Brain microvascular endothelial cell (primary cell): ENCODE measurements at places on chromosomes 7 and 10.

- DNase-seq = no peak
Measured at GRCh38 chr7:159229683-159230475, 85.2 kb upstream of the VIPR2 start.

- DNase-seq = no peak
Measured at GRCh38 chr7:5284304-5285281, 1.9 kb downstream of the SLC29A4 start.

DNA sequence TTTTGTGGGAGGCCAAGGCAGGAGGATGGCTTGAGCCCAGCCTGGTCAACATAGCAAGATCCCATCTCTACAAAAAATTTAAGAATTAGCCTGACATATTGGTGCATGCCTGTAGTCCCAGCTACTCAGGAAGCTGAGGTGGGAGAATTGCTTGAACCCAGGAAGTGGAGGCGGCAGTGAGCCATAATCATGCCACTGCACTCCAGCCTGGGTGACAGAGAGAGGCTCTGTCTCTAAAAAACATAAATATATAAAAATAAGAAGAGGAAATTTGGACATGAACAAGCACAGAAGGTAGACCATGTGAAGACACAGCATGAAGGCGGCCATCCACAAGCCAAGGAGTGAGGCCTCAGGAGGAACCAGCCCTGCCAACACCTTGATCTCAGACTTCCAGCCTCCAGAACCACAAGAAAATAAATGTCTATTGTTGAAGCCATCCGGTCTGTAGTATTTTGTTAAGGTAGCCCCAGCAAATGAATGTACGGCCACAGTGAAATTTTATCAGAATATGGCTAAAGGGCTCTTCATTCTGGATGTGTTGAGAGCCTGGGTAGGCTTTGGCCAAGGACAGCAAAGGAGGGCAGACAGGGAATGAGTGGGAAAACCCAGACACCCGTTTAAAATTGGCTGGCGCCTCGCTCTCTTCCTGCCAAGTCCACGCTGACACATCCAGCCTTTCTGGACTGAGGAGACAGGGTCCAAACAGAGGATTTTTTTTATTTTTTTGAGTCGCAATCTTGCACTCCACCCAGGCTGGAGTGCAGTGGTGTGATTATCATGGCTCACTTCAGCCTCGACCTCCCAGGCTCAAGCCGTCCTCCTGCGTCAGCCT is 12.9 kb upstream of the GRID2IP start:
- no peak for DNase-seq

GRCh38 chr10:124138195-124138882 is 44.9 kb upstream of the CHST15 start:
- no peak for DNase-seq

GRCh38 chr10:86291616-86292340 is 74.8 kb downstream of the GRID1 start:
- DNase-seq = no peak

GRCh38 chr10:42960991-42961795 is 115.7 kb upstream of the RET start:
- DNase-seq = no peak

- DNase-seq = no peak
Measured at GRCh38 chr7:13849163-13849892, 140.1 kb downstream of the ETV1 start.

- no peak for DNase-seq
Measured at GRCh38 chr7:15684871-15685270, 1.6 kb downstream of the MEOX2 start.

DNA sequence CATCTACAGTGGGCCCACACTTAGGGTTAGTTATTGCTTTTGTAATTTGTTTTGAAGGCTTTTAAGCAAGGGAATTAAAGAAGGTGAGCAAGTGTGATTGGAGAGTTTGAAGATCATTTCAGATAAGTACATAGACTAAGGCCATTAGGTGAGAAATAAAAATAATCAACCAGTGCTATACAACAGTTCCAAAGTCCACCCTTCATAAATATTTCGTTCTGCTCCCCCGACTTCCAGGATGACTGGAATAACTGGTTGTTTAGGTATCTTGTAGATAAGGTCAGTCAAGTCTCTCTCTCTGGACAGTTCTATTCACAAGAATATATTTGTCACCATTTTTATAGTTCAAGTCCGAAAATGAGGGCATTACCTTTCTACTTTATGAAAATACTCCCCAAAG is 98.0 kb upstream of the MBL2 start:
- no peak for DNase-seq

- DNase-seq = peak; percentile 63
Measured at GRCh38 chr7:47088329-47089067, 493.4 kb downstream of the TNS3 start.

GRCh38 chr7:153392726-153393125 is 633.2 kb downstream of the ACTR3B start:
- no peak for DNase-seq

- no peak for DNase-seq
Measured at GRCh38 chr10:86344714-86345161, 21.9 kb downstream of the GRID1 start.

DNA sequence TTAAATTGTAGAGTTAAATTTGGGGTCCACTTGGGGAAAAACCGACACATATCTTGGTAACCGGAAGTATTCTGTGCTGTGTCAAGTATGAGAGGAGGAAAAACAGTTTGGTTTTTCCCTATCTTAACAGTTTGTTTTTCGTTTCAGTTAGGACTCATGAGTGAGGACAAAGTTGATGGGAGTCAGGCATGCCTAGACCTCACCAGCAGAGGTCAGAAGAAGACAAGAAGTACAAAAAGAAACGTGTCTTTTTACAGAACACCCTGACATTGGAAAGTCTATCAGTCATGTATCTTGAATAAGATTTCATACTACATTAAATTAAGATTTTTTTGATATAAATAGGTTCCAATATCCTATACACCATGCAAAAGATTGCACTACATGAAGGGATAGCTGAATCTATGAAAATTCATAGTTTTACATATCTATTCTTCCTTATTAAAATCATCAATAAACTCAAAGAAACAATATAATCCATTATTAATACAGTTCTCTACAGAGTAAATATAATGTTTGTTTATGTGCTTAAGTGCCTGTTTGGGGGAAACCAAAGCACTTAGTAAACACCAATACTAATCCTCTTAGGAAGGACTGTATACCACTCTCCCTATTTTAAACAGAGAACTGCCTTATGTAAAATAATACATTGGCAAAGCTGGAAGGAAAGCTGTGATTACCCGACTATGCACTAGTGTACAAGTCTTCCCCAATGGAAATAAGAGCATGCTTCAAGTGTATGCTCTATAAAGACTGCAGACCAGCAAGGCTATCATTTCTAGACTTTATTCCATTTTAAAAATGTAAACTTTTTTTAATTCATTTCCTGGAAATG is 95.6 kb downstream of the USP6NL start:
- peak; percentile 54 for DNase-seq

- DNase-seq = no peak
Measured at GRCh38 chr7:51055039-51055840, 261.4 kb downstream of the COBL start.

GRCh38 chr10:129744134-129745111 is 219.7 kb downstream of the EBF3 start:
- no peak for DNase-seq

- DNase-seq = peak; percentile 40
Measured at GRCh38 chr10:71302874-71303568, 16.0 kb upstream of the SLC29A3 start.

DNA sequence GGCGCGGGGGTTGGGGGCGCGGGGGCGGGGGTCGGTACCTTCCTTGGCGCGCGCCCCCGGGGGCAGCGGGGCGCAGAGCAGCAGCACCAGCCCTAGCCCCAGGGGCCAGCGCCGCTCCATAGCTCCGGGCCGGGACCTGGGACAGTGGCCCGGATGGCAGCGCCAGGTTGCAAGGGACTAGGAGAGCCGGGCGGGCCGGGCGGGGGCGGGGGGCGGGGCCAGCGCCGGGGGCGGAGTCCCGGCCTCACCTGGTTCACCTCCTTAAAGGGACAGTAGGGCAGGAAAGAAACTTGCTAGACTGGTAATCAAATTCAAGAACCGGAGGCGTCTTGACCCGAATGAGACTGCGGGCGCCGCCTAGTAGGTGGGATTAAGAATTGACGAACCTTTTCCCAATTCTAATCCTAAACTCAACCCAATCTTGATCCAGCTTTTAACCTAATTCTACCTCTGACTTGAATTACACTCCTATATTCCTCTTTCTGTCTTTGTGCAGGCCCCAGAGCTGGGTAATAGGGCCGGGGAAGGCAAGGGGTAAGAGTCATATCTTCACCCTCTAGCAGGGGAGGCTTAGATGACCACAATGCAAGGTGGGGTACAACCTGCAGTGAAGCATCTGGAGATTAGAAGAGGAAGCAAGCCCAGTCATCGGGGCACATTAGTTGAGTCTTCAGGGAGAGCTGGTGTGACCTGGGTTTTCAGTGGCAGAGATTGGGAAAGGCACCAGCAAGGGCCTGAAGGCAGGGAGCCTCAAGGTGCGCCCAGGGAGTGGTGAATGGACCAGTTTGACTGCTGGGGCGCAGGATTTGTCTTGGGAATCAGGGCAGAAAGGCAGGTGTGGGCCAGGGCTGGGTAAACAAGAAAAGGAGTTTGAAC is at the start of gene EPHA1:
EPHA1 (minus strand) TSS at position 171 of the 876 bp plus-strand sequence; CDS start at position 120, 51 bp downstream.
- DNase-seq = no peak

DNA sequence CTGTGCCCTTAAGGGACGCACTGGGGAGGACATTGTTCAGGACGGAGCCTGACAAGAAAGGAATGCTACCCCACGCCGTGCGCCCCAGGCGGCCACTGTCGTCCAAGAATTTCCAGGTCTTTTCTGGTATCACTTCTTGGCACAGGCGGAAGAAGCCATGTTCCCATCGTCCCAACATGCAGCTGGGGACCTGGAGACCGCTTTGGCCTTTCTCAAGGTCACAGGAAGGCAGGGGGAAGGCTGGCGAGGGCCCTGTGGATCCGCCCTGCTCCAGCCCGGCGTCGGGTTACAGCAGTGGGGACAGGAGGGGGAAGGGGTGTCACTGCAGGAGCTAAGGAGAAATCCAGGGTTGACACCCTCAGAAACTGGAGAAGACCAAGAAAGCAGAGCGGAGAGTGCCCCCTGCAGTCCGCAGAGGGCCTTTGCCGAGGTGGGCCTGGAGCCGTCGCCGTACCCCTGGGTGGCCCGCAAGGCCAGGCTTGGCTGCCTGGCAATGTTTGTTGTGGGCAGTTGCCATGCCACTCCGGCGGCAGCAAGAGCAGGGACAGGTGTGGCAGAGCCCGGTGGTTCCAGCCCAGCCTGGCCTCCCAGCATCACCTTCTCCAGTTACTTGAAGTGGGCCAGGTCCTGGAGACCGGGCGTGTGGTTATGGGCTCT is 104.1 kb downstream of the LHPP start:
- no peak for DNase-seq

DNA sequence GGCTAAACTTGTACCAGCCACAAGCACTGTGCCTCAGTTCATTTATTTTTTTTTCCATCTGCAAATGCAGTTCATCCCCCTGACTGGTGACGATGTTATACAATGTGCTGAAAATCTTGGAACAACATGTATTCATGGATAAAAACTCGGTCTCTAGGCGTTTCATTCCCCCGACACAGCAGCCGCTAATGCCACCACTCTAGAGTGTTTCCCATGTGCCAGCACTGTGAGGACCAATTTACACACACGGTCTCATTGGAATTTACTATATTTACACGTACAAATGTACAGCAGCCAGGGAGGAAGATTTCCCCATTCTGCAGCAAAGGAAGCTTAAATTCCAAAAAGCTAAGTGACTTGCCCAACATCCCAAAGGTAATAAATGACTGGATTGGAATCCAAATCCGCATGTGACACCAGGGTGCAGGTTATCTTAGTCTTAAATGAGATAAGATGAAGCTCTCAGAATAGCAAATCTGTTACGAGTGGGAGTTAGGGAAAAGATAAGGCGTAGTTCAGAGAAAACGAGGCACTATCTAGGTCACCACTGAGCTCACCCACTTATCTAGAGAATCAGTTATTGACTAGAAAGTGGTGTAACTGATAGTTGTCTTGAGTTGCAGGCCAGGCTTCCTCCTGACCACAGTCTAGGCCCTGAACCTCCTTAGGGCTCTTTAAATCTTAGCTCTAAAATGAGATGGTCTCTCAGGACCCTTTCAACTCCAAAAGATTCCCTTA is 36.7 kb downstream of the FAM107B start:
- no peak for DNase-seq

DNA sequence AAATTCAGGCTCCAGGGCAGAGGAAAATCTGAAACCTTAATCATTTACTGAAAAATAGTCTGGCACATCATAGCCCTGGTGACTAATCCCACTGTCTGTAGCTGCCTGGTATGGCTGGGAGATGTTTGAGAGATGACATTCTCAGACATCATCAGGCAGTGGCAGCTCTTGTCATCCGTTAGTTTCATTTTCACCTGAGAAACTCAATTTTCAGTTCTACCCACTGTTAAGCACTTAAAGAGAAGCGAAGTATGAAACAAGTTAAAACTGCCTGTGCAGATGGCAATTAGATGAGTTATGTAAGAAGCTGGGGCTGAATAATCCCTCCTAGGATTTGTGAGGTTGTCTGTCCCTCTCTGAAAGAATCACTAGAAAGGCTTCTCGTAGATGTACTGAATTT is 150.2 kb downstream of the NSUN6 start:
- DNase-seq = peak; percentile 78

GRCh38 chr7:105602325-105603305 is 21.3 kb upstream of the EFCAB10 start:
- no peak for DNase-seq

DNA sequence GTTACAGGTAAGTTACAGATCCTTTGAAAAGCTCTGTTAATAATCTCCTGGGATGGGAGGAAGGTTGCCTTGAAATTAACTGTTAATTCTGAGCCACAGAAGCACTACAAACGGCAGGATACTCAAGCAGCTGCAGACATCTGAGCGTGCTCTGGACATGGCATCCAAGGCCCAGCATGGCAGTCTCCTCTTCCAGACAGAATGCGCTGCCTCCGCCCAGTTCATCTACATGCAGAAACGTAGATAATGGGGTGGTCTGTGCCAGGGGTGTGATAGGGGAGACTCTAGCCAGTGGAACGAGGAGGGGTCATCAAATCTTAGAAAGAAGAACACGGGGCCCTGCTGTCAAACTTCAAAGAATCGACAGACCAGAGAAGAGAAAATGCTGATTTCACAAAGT is 13.8 kb downstream of the VIPR2 start:
- no peak for DNase-seq

DNA sequence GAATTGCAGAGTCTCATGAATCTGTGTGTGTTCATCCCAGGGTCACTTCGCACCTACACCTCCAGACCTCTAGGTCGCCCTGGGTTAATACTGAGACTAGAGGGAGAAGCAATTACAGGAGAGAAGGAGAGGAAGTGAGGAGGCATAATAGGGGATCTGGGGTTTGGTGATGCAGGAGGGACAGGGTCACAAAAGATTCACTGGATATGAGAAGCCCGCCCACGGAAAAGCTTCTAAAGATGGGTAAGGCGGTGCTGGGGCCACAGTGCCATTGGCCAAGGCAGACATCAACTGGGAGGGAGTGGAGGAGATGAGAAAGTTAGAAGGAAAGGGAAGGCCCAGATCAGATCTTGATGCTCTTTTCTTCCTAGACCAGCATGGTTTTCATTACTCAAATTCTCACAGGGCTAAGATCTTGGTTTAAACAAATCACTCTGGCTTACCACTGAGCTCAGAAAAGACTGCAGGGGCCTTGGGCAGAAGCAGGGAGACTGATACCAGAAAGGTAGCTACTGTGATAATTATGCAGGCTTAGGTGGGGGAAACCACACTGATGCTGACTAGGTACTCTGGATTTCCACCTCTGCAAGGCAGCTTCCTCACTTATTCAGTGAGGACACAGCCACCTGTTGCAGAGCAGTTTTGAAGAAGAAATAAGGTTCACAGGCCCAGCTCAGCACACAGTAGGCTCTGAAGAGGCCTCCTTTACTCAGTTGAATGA is 17.4 kb upstream of the ZNF273 start:
- no peak for DNase-seq
